Endothelial cell of umbilical vein (primary cell): ENCODE measurements at places on chromosomes 13 and 19. TPM values are rescaled to one million over a fixed set of nuclear protein-coding genes. Genes with fewer than 3 reads are reported as not detected.
A peak's percentile ranks its signal among the peaks of the same experiment; 100 is the strongest.

The STARD13 gene
- 41.1 and 47.7 TPM in 2 replicates for total RNA-seq

GRCh38 chr13:113928685-113929627 is 44.9 kb downstream of the C13orf46 start:
- no peak for DNase-seq

GRCh38 chr13:35964863-35965180 is 166.4 kb downstream of the DCLK1 start:
- peak; percentile 24 for DNase-seq

DNA sequence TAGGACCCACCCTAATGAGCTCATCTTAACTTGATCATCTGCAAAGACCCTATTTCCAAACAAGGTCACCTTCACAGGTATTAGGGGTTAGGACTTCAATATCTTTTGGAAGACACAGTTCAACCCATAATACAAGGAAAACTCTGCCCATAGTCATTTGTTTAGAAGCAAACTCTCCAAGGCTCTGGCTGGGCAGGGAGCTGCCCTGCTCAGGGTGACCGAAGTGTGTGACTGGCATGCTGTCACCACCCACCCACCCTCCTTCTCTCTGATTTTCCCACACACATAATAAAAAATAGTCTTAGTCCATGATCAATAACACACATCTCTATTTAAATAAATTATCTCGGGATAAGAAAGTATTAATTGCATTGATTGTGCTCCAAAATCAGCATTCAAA is 161.1 kb downstream of the KCTD15 start:
- no peak for DNase-seq

DNA sequence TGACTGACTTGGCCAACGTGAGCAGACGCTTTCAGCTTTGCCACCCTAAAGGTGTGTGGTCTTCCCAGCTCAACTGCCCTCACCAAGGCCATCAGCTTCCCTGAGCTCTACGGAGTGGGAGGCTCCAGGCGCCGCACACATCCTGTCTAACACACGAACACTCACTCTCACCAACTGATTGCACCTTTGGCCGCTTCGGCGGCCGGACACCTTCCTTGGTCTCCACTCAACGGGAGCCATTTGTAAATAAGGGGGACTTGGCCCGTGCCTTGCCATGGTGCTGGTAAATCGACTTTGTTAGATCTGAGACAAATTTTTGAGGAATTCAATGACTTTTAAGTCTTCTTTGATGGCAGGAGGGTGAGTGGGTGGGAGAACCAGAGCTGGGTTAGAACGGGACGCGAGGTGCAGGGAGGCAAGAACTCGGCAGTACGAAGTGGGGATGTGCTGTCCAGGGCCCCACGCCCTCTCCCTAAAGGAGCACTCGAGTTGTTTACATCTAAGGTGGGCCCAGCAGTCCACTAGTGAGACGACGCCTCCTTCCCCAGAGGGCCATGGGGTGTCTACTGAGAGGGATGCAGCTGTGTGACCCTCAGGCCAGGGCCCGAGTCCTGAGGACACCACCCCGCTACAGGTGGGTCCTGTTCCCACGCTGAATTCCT is 4.4 kb downstream of the C13orf46 start:
- DNase-seq = no peak
